ENCODE measurements at places on chromosomes 6 and 20.

- DNase-seq: no peak
These were observed 5.0 kb downstream of the BCL2L1 start for GRCh38 chr20:31717478-31718201.

GRCh38 chr20:58717278-58718091 lies 24.9 kb downstream of the NPEPL1 start:
- no peak for DNase-seq

GRCh38 chr20:5642155-5642981 lies 107.8 kb upstream of the SHLD1 start:
- peak; percentile 13 for DNase-seq

DNA sequence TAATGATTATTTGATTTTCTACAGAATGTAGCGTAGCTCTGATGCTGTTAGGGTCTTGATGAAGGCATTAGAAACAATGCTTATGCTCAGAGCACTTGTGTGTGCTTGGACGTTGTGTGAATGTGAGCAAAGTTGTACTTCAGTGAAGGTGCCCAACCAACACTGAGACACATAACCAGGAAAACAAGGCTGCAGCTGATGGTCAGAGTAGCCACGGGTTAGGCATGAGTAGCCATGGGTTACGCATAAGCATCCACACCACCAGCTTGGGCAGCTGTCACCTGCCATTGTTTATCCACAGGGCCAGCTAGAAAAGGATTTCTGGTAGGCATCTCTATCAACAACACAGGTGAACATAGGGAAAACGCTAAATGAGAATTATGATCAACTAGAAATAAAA lies 326.6 kb downstream of the NRN1 start:
- DNase-seq: no peak

GRCh38 chr6:138336221-138336620 lies 41.5 kb upstream of the SMIM28 start:
- DNase-seq: no peak

GRCh38 chr6:157273756-157274470 lies 49.4 kb downstream of the TMEM242 start:
- no peak for DNase-seq

GRCh38 chr6:65091561-65091960 lies 615.5 kb downstream of the EYS start:
- no peak for DNase-seq

All from hypothalamus (tissue), 51 donors.